Fibroblast of skin of left quadriceps (primary cell): ENCODE measurements at places on chromosomes 3 and 15.

DNA sequence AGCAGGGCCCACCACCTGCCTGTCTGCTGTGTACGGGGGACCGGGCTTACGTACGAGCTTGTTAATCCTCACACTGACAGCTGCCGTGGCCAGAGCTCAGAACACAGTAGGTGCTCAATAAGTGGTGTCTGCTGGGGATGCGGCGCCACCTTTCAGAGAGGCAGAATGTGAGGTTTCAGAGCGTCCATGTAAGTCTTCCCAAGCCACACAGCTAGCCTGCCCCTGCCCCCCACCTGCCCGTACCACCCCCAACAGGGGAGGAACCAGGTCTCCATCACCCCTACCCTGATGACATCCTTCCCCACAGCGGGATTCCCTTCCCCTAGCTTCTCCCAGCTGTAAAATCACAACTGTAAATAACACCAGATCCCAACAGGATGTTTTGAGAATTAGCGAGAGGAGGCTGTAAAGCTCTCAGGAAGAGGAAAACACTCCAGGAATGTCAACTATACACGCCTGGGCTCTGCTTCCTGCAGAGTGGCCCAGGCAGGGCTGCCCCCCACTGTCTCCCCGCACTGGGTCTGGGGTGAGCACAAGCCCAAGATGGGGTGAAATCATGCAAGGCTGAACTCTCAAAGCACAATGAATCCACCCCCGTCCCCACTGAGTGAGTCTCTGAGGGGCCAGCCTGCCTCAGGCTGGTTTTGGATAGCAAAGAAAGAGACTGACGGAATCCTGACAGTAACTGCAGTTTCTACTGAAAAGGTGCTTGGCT lies 250.1 kb upstream of the LYSMD4 start:
- DNase-seq: no peak

GRCh38 chr3:71247958-71248335 lies 335.6 kb downstream of the FOXP1 start:
- no peak for DNase-seq

GRCh38 chr3:125202197-125202596 lies 10.4 kb downstream of the SLC12A8 start:
- no peak for DNase-seq

DNA sequence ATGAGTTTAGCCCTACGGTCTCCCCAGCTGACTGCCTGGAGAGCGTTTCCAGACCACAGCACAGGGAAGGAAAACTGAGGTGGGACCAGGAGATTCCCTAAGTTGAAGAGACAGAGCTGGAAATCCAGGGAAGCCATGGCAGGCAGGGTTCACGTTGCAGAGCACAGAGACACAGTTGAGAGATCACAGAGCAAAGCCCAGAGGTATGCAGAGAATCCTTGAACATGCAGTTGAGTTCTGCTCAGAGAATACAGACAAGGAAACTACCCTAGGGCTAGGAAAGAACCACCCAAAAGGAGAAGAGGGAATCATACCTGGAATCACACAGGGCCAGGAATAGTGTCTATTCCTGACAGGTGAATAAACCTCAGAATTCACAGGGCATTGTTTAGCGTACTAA lies 14.3 kb downstream of the SLC28A1 start:
- DNase-seq: no peak

- DNase-seq: no peak
Observed at GRCh38 chr3:41194701-41195100, 4.6 kb upstream of the CTNNB1 start.

GRCh38 chr3:31226346-31226745 lies 306.4 kb upstream of the STT3B start:
- DNase-seq: no peak
